Memory B cell (primary cell): ENCODE measurements at places on chromosomes 1 and 21.
A peak's percentile ranks its signal among the peaks of the same experiment; 100 is the strongest.

- no peaks in the 10 kb centered on the region for H3K4me1 ChIP-seq
- H3K27ac ChIP-seq, result no peak overlapping the region
- no peak for DNase-seq
- H3K36me3 ChIP-seq, result no peaks in the 10 kb centered on the region
- no peak overlapping the region for H3K4me3 ChIP-seq
Measured at GRCh38 chr1:16174886-16175598, 19.2 kb upstream of the EPHA2 start.

DNA sequence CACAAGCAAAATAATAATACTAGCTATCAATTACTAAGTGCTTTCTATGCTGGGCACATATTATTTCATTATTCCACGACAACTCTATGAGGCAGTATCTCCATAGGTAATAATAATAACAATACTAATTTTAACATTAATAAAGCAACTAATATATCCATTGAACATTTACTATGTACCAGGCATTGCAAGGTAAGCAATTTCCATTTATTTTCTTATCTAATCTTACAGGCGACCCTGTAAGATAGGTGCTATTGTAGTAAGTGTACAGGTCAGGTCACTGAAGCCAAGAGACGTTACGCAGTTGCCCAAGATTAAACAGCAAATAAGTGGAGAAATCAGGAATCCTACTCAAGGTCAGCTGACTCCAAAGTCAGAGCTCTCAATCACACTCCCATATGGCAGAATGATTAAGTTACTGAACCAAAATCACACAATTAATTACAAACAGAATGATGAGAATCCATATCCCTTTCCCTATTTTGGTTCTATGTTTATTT, 198.4 kb downstream of the SLC45A1 start:
- peaks cover 28% of the 10 kb centered on the region for H3K4me1 ChIP-seq
- DNase-seq, result no peak
- peaks cover 15% of the 10 kb centered on the region for H3K36me3 ChIP-seq
- H3K27ac ChIP-seq, result no peak overlapping the region
- H3K27me3 ChIP-seq, result no peaks in the 10 kb centered on the region

GRCh38 chr1:47527653-47528272, 89.9 kb downstream of the FOXD2 start:
- H3K27me3 ChIP-seq, result peaks cover 28% of the 10 kb centered on the region
- H3K4me1 ChIP-seq, result no peaks in the 10 kb centered on the region
- no peak for DNase-seq
- no peak overlapping the region for H3K4me3 ChIP-seq
- H3K27ac ChIP-seq, result no peak overlapping the region

DNA sequence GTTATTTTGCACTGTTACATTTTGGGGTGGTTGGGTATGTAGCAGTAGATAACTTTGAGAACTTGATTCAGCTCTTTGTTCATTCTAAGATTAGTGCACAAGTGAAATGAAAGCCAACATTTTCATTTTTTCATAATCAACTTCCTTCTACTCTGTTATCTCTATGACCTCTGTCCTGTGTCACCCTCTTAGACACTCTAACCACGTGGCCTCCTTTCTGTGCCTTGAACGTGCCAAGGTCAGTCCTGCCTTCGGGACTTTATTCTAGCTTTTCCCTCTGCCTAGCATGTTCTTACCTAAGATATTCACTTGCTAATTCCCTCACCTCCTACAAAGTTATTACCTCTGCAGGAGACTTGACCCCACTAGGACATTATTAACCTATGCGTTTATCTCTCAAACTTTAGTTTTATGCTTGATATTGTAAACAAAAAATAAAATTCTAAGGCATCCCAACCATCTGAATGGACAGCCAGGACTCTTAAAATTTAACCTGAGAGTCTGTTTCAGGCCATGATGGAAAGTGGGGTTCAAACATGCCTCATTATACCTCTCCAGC, 19.2 kb upstream of the EDEM3 start:
- H3K27ac ChIP-seq, result no peak overlapping the region
- DNase-seq, result no peak
- H3K4me1 ChIP-seq, result no peaks in the 10 kb centered on the region
- H3K4me3 ChIP-seq, result no peak overlapping the region
- H3K36me3 ChIP-seq, result no peaks in the 10 kb centered on the region
- H3K27me3 ChIP-seq, result peaks cover 2% of the 10 kb centered on the region

GRCh38 chr1:97091679-97092078, 370.1 kb downstream of the PTBP2 start:
- no peak for DNase-seq
- no peaks in the 10 kb centered on the region for H3K27me3 ChIP-seq
- H3K4me3 ChIP-seq, result no peak overlapping the region
- H3K36me3 ChIP-seq, result no peaks in the 10 kb centered on the region
- H3K27ac ChIP-seq, result no peak overlapping the region

DNA sequence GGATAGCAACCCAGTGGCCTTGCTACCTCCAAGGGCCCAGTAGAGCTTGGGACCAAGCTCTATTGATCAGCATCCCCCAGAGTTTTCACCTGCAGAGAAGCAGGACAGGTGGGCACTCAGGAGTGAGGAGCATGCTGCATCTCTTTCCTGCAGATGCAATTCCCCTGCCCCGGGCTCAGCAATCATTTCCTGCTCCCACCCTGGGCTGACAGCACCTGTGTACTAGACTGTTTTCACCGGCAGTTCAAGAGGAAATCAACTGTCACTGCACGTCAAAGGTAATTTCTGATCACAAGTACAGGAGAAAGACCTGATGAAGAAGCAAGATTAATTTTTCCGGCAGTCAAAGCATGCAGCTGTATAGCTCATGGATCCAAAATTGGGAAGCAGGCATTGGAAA, 8.8 kb upstream of the NT5C1A start:
- peaks cover 4% of the 10 kb centered on the region for H3K36me3 ChIP-seq
- DNase-seq, result no peak
- H3K4me1 ChIP-seq, result no peaks in the 10 kb centered on the region

- H3K4me1 ChIP-seq, result peaks cover 42% of the 10 kb centered on the region
- no peak for DNase-seq
- H3K4me3 ChIP-seq, result no peak overlapping the region
- no peak overlapping the region for H3K27ac ChIP-seq
- no peaks in the 10 kb centered on the region for H3K27me3 ChIP-seq
Measured at GRCh38 chr21:45114072-45114471, 39.7 kb downstream of the ADARB1 start.

DNA sequence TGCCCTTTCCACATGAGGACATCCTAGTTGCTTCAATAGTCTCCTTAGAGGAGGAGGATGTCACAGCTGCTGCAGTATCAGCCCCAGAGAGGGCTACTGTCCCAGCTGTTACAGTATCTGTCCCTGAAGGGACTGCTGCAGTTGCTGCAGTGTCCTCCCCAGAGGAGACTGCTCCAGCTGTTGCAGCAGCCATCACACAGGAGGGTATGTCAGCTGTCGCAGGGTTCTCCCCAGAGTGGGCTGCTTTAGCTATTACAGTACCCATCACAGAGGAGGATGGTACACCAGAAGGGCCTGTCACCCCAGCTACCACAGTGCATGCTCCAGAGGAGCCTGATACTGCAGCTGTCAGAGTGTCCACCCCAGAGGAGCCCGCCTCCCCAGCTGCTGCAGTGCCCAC, 78.5 kb upstream of the BMP8A start:
- no peak for DNase-seq
- H3K4me1 ChIP-seq, result peaks cover 14% of the 10 kb centered on the region
- H3K4me3 ChIP-seq, result no peak overlapping the region
- no peak overlapping the region for H3K27ac ChIP-seq

DNA sequence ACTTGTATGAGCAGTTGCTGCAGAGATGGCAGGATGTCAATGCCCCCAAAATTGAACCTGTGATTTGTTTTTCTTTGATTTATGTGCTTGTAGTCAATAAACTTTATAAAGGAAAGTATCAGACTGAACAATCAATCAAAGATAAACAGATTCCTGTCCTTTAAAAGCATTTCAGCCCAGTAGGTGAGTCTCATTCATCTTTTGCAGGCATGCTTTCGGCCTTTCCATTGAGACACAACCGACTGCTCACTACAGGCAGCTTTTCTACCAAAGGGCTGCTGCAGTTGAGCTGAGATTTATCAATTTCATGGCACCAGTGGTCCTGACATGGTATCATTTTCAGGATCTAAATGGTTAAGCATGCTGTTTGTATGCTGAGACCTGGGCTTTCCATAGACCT, 513.6 kb upstream of the PTBP2 start:
- H3K4me3 ChIP-seq, result no peak overlapping the region
- no peaks in the 10 kb centered on the region for H3K4me1 ChIP-seq
- no peaks in the 10 kb centered on the region for H3K36me3 ChIP-seq

- H3K27ac ChIP-seq, result peak overlapping the region; percentile 95
- no peaks in the 10 kb centered on the region for H3K27me3 ChIP-seq
Measured at GRCh38 chr21:37072274-37072987, 440 bp downstream of the PIGP start.

- H3K4me1 ChIP-seq, result peaks cover 6% of the 10 kb centered on the region
- H3K27ac ChIP-seq, result no peak within 1 kb of the TSS
- DNase-seq, result no peak
Measured at GRCh38 chr1:182450087-182450486, at the start of gene RGSL1. RGSL1 (plus strand) TSS chr1:182450146; CDS start chr1:182450166, 20 bp downstream.

GRCh38 chr1:91031081-91031480, 9.2 kb upstream of the ZNF644 start:
- H3K4me1 ChIP-seq, result peaks cover 8% of the 10 kb centered on the region
- no peak overlapping the region for H3K4me3 ChIP-seq
- no peaks in the 10 kb centered on the region for H3K36me3 ChIP-seq

GRCh38 chr1:241847540-241847795, 536 bp upstream of the EXO1 start:
- no peaks in the 10 kb centered on the region for H3K36me3 ChIP-seq
- DNase-seq, result no peak
- no peaks in the 10 kb centered on the region for H3K27me3 ChIP-seq
- H3K4me3 ChIP-seq, result peak overlapping the region; percentile 98
- peak overlapping the region; percentile 95 for H3K27ac ChIP-seq

GRCh38 chr1:2556277-2556677, at the start of gene TNFRSF14:
TNFRSF14 (plus strand) TSS chr1:2556371; CDS start chr1:2556665, 294 bp downstream.
- H3K27me3 ChIP-seq, result no peaks in the 10 kb centered on the region
- H3K4me3 ChIP-seq, result peak within 1 kb of the TSS; percentile 92
- H3K27ac ChIP-seq, result peak within 1 kb of the TSS; percentile 98
- peaks cover 6% of the 10 kb centered on the region for H3K36me3 ChIP-seq

DNA sequence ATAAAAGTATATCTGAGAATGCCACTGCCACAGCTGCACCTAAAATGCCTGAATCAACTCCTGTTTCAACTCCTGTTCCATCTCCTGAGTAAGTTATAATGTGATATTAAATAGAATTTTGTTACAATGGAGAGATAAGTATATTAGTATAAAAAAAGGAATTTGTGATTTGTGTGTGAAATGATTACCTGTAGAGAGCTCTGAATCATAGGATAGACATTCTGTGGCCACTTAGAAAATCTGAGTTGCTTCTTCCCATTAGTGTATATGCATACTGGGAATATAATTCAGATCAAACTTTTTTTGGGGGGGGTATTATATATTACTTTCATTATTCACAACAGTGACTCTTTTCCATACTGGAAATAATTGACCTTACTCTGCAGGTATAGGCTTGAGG, 52.9 kb downstream of the SUCO start:
- no peaks in the 10 kb centered on the region for H3K27me3 ChIP-seq
- H3K36me3 ChIP-seq, result peaks cover 30% of the 10 kb centered on the region
- H3K4me3 ChIP-seq, result no peak overlapping the region
- peaks cover 4% of the 10 kb centered on the region for H3K4me1 ChIP-seq
- H3K27ac ChIP-seq, result no peak overlapping the region
- DNase-seq, result no peak

- H3K27ac ChIP-seq, result no peak overlapping the region
- no peaks in the 10 kb centered on the region for H3K4me1 ChIP-seq
- H3K27me3 ChIP-seq, result no peaks in the 10 kb centered on the region
- DNase-seq, result no peak
Measured at GRCh38 chr21:23480591-23481270, 2126.6 kb downstream of the MRPL39 start.

- H3K27me3 ChIP-seq, result peaks cover 11% of the 10 kb centered on the region
- no peaks in the 10 kb centered on the region for H3K4me1 ChIP-seq
- no peak for DNase-seq
- no peak overlapping the region for H3K27ac ChIP-seq
Measured at GRCh38 chr1:167158111-167158812, 62.4 kb upstream of the POU2F1 start.

DNA sequence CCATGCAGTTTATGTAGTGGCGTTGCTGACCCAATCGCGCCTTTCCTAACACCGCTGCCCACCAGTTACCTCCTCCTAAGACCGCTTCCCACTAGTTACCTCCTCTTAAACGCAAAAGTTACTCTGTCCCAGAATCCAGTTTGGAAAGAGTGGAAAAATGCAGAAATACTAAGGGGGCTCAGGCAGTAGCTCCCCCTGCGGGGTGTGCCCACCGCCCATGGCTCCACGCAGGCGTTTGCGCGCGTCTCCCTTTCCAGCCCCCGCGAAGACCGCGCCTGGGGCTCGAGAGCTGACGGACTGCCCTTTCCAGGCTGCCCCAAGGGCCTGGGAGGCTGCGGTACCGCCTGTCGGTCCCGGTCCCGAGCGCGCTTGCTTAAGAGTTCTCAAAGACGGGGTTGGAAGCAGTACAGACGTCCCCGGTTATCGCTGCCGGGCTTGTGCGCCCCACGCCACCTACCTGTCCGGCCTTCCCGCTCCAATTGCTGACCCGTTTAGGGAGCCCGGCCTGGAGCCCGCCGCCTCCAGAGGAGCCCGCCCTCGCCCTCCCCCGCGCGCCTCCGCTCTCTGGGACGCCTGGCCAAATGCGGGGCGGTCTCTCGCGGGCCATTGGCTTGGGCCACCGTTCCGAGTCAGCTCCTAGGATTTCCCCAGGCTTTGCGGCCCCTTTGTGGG, 414.1 kb upstream of the ESRRG start:
- H3K36me3 ChIP-seq, result peaks cover 2% of the 10 kb centered on the region
- no peak for DNase-seq

GRCh38 chr1:5693568-5693967, 298.7 kb downstream of the NPHP4 start:
- no peak overlapping the region for H3K4me3 ChIP-seq
- DNase-seq, result no peak
- no peaks in the 10 kb centered on the region for H3K36me3 ChIP-seq
- H3K4me1 ChIP-seq, result no peaks in the 10 kb centered on the region
- no peak overlapping the region for H3K27ac ChIP-seq

- peaks cover 24% of the 10 kb centered on the region for H3K4me1 ChIP-seq
- H3K27ac ChIP-seq, result peak overlapping the region; percentile 67
- no peak overlapping the region for H3K4me3 ChIP-seq
- no peaks in the 10 kb centered on the region for H3K27me3 ChIP-seq
- DNase-seq, result no peak
Measured at GRCh38 chr1:185561629-185562028, 172.6 kb upstream of the HMCN1 start.

- no peaks in the 10 kb centered on the region for H3K4me1 ChIP-seq
- no peaks in the 10 kb centered on the region for H3K27me3 ChIP-seq
- H3K36me3 ChIP-seq, result peaks cover 28% of the 10 kb centered on the region
- DNase-seq, result no peak
Measured at GRCh38 chr1:210624722-210625121, 296.0 kb downstream of the HHAT start.

GRCh38 chr1:24900985-24901781, 28.9 kb downstream of the RUNX3 start:
- peak overlapping the region; percentile 60 for H3K27ac ChIP-seq
- H3K27me3 ChIP-seq, result no peaks in the 10 kb centered on the region
- H3K36me3 ChIP-seq, result peaks cover 13% of the 10 kb centered on the region
- H3K4me3 ChIP-seq, result no peak overlapping the region
